ENCODE measurements at places on chromosomes 5 and 9. TPM values are rescaled to one million over a fixed set of nuclear protein-coding genes. Genes with fewer than 3 reads are reported as not detected.

Gene PCDHGC4
- not detected for polyA plus RNA-seq

Gene PCDHB11
- 0.08 TPM for polyA plus RNA-seq

Gene TEX48
- not detected for polyA plus RNA-seq

DNA sequence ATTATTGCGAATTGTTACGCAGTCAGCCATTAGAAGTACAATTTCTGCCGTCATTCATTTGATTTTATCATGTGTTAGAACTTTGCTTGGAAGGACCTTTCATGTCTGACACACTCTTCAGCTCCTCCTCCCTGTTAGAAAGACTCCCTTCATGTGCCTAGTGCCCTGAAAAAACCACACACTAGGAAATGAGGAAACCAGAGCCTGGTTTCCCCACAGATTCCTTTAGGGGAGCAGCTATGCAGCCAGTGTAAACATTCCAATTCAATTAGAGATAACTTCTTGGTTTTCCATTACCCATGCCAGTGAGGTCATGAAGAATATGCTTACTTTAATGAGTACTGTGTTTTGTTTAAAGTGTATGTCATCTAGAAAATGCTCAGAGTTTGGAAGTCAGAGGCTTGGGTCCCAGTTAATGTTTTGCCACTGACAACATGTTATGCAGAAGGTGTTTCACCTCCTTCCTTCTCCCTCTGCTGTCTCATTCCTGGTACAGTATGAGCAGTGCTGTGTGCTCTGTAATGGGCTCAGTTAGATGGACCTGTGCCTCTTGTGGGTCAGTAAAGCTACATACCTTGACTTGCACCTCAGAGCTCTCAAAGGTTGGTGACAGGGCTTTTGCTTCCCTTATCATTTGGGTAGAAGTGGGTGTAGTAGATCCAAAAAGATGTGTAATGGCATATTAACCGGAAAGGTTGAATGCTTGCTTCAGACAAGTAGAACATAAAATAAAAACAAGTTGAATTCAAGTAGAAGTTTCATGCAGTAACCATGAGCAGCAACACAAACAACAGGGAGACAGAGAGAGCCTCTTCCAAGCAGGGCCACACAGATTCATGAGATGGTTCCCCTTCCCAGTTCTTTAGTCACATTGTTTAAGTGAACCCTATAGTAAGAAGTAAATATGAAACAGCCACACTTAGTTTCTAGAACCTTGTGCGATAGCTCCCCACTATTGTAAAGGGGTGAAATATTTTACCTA lies 52.6 kb upstream of the TNFAIP8 start:
- no peak overlapping the region for H3K27ac ChIP-seq

GRCh38 chr5:125043781-125044391 lies 297.4 kb upstream of the ZNF608 start:
- peak; percentile 42 for DNase-seq
- no peak overlapping the region for H3K27ac ChIP-seq
- no peaks in the 10 kb centered on the region for H3K27me3 ChIP-seq

DNA sequence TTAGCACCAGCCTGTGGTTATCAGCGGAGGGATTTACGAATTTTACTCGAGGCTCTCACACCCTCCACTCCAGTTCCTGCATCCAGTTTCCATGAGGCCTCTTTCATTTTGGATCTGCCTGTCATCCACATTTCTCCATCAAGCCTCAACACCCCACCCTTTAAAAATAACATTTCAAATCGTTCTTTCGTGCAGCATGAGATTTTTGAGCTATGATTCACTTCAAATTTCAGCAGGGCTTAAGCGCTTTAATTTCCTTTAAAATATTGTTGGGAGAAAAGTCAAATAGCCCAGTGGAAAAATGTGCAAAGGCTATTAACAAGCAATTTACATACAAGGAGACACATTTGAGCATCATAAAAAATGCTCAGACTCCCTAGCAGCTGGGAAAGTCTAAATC lies 103.2 kb downstream of the MSX2 start:
- no peaks in the 10 kb centered on the region for H3K36me3 ChIP-seq
- no peaks in the 10 kb centered on the region for H3K4me1 ChIP-seq
- H3K27me3 ChIP-seq, result no peaks in the 10 kb centered on the region
- H3K27ac ChIP-seq, result no peak overlapping the region

GRCh38 chr5:121982146-121982892 lies 20.5 kb downstream of the SRFBP1 start:
- no peak overlapping the region for H3K27ac ChIP-seq
- DNase-seq, result no peak
- no peaks in the 10 kb centered on the region for H3K27me3 ChIP-seq
- peaks cover 6% of the 10 kb centered on the region for H3K36me3 ChIP-seq
- H3K4me3 ChIP-seq, result no peak overlapping the region

DNA sequence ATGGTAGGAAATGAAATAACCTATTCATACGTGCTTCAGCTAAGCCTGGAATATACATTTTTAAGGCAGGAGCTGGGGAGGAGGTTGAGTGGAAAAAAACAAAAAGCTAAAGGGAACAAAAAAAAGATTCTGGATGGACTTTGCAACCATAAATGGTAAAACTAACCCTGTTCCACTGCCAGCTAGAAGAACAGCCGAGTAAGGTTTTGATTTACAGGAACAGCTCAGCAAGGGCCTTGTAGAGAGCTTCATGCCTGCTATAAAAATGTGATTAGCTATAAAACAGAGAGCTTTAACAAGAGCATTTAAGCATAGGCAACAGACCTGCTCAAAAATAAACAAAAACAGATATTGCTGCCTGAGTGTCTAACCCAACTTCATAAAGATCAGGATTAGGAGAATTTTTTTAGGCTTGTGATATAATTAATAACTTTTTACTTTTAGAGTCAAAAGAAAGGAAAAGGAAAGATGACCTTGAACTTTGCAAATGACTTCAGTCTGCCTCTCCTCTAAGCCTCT lies 194.8 kb downstream of the FBXL7 start:
- H3K36me3 ChIP-seq, result no peaks in the 10 kb centered on the region
- H3K27me3 ChIP-seq, result no peaks in the 10 kb centered on the region
- H3K27ac ChIP-seq, result no peak overlapping the region
- DNase-seq, result no peak
- no peaks in the 10 kb centered on the region for H3K4me1 ChIP-seq
- H3K4me3 ChIP-seq, result no peak overlapping the region

DNA sequence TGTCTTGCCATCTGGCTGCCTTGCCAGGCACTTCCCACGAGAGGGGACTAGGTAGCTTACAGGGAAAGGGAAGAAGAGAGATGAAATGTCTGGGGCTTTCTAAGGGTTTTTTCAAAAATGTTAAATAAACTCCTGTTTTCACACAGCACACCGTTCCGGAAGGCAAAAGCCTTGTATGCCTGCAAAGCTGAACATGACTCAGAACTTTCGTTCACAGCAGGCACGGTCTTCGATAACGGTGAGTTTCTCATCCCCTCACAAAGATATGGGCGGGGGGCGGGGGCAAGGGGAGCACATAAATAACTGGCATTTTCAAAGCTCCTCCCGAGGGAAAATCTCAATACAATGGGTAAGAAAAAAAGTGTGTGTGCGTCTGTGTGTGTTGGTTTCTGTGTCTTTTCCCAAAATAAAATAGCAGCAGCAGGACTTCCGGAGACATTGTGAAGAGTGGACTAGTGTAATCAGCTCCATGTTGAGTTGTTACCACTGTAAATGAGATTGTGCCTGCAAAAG lies 189.6 kb downstream of the NR3C1 start:
- H3K27me3 ChIP-seq, result no peaks in the 10 kb centered on the region
- DNase-seq, result no peak
- H3K4me1 ChIP-seq, result no peaks in the 10 kb centered on the region
- no peak overlapping the region for H3K27ac ChIP-seq

GRCh38 chr5:171882118-171882517 lies 96.5 kb downstream of the SMIM23 start:
- DNase-seq, result no peak
- no peaks in the 10 kb centered on the region for H3K4me1 ChIP-seq
- H3K27me3 ChIP-seq, result no peaks in the 10 kb centered on the region
- peaks cover 5% of the 10 kb centered on the region for H3K36me3 ChIP-seq

DNA sequence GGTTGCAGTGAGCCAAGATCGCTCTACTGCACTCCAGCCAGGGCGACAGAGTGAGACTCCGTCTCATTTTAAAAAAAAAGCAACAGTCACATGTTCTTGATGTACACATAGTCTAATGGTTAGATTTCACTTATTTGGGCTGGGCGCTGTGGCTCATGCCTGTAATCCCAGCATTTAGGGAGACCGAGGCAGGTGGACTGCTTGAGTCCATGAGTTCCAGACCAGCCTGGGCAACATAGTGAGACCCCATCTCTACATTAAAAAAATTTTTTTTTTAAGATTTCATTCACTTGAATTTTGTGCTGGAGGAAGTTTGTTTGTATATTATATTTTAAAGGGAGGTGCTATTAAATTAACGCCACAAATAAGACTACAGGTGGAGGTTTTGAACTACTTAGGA lies 21.9 kb downstream of the WNT8A start:
- no peaks in the 10 kb centered on the region for H3K4me1 ChIP-seq
- no peak overlapping the region for H3K4me3 ChIP-seq
- no peaks in the 10 kb centered on the region for H3K27me3 ChIP-seq

Data from liver (tissue), 10 donors.